CD4-positive, alpha-beta T cell treated with Interleukin-2 at 100 ng/mL for 4 hours (primary cell): ENCODE measurements at places on chromosomes 12 and 14.

GRCh38 chr12:53184828-53185227, 4.1 kb upstream of the CSAD start:
- DNase-seq, result no peak

DNA sequence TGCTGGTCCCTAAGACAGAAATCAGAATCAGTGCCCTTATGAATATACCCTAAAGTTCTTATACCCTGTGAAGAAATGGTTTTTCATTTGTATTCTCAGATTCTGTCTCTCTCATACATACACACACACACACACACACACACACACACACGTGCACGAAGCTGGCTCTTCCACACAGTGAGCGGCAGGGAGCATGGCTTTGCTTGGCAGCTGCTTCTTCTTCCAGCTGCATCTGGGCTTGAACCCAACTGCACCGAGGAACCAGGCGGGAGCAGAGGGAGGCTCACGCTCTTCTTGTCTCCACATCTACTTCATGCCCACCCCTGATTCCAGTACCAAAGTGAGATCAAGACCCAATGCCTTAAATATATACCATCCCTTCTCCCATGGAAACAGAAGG, 19.4 kb downstream of the GRIN2B start:
- DNase-seq, result no peak

DNA sequence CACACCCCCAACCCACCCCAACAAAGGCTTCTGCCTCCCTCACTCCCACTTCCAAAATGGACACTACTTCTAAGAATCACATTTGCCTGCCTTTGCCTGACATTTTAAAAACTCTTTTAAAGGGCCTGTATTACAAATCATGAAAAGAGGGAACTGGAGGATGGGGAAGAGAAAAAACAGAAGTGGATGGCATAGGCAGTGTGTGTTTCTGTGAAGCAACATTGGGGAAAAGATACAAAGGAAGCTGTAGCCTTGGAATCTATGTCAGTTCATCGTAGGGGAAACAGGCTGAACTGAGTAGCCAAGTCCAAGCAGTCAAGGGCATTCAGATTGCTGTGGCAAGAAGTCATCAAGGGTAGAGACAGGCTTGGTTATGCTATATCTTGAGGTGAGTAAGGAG, 273.9 kb downstream of the BTG1 start:
- DNase-seq, result no peak

DNA sequence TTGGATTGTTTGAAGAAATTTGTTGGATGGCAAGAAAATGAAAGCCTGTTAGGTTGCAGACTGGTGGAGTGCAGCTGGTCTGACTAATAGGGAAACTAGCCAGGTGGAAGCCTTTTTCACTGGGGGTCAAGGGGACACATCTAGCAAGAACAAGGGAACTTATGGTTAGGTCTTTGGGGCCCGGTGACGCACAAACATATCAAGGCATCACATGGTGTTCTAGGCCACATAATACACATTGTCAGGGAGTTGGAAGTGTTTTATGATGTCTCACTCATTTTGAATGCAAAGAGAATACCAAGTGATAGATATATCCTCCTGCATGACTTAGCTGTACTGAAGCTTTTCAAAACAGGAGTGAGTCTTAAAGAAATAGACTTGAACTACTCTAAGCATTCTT, 351.2 kb downstream of the KCNH5 start:
- no peak for DNase-seq
